ENCODE measurements at places on chromosomes 1 and 21.

GRCh38 chr1:108200687-108201051 lies 526 bp upstream of the SLC25A24 start:
- no peak for DNase-seq

GRCh38 chr1:115237023-115237422 lies 101.0 kb downstream of the NGF start:
- DNase-seq = no peak

DNA sequence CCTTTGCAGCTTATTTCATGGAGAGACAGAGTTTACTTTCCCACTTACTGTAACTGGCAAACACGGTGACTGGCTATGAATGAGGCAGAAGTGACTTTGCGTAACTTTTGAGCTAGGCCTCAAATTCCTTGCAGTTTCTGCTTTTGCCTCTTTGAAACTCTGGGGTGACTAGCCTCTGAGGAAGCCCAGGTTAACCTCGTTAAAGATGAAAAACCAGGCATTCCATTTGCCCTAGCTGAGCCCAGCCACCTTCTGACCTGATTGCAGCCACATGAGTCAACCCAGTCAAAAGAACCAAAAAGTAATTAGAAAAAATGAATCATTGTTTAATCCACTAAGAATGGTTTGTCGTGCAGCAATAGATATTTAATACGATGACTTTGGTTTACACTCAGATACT lies 20.4 kb downstream of the PRMT6 start:
- DNase-seq = no peak

DNA sequence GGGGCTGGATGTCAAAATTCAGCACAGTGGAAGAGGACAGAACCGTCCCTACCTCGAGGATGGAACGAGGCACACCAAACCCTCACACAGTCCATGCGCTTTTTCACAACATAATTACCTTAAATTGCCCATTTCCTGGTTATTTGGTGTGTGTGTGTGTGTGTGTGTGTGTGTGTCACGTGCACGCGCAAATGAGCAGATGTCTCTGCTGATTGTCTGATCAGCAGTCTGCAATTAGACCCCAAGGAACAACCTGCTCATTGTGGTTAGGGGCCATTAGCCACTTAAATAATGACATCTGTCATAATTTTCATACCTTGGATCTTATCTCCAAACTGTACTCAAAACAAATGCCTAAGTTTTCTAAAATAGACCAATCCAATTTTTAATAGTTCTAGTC lies 23.2 kb downstream of the AVPR1B start:
- DNase-seq = no peak

DNA sequence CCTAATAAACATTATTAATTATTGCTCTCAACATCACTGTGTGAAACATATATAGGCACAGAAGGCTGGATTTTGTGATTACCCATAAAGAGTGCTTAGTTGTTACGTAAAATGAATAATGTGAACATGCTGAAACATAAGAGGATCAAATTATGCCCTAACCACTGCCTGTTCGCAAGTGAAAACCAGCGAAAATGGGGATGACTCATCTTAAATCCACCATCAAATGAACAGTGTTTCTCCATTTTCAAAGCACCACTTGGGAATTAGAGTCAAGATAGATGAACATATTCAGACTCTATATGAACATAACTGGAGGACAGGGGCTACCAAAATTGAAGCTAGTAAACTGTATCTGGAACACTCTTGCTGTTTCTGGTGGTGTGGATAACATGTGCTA lies 386.2 kb downstream of the HHIPL2 start:
- DNase-seq = no peak

DNA sequence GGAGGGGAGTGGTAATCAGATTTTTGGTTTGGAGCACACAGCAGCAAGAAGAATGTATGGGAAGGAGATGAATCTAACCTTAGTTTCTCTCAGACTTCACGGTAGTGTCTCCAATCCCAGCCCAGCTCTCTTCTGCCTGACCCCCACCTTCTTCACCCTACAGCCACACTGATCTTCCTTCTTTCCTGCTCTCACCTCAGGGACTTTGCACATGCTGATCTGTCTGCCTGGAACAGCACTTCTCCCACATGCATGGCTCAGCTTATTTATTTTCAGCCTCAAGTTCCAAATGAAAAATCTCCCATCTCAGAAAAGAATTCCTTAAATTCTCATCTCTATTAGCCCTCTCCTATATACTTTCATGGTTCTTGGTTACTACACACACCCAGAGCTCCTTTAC lies 48.8 kb upstream of the LPAR3 start:
- no peak for DNase-seq

GRCh38 chr1:179818743-179819173 lies 58.8 kb downstream of the TOR1AIP2 start:
- DNase-seq = no peak

- DNase-seq = no peak
Measured at GRCh38 chr1:12073796-12074195, 10.7 kb downstream of the TNFRSF8 start.

- no peak for DNase-seq
Measured at GRCh38 chr1:161096530-161096929, 1.6 kb upstream of the KLHDC9 start.

DNA sequence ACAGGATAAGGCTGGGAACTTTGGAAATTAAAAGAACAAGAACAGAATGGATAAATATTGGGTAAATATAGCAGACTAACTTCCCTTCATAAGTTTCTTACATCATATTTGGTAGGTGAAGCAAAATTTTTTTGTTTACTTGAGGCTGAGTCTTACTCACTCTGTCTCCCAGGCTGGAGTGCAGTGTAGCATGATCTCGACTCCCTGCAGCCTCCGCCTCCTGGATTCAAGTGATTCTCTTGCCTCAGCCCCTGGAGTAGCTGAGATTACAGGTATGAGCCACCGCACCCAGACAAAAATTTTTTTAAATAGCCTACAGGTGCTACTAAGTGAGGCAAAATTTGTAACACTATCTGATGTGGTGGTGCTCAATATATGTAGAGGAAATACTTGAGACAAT lies 50.7 kb downstream of the TM2D1 start:
- no peak for DNase-seq

GRCh38 chr1:26864610-26865480 lies 1.9 kb downstream of the SFN start:
- peak; percentile 97 for DNase-seq

DNA sequence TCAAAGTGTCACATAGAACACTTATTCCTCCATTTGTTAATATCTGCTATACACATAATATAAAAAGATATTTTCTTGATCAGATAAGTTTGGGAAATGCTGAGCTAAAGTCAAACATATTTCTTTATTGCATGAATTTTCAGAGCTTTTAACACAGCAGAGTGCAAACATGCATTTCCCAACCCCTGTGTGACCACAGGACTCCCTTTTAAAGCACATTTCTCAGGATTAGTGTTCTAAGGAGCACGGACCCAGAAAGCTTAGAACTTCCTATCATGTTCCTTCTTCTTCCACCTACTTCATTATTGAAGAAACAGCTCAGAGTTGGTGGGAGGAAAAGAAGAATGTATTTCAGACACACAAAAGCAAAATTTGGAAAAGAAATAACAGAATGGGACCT lies 109.1 kb upstream of the CDC42BPA start:
- DNase-seq = no peak

- DNase-seq = peak; percentile 69
Measured at GRCh38 chr1:239587066-239587465, 200.7 kb downstream of the CHRM3 start.

GRCh38 chr1:232558954-232559353 lies 71.0 kb downstream of the SIPA1L2 start:
- no peak for DNase-seq

- DNase-seq = peak; percentile 72
Measured at GRCh38 chr1:3883194-3883925, 16.7 kb downstream of the C1orf174 start.

GRCh38 chr1:244640917-244641316 lies 12.0 kb upstream of the DESI2 start:
- DNase-seq = no peak

- DNase-seq = no peak
Measured at GRCh38 chr1:58824753-58825389, 41.0 kb upstream of the JUN start.

DNA sequence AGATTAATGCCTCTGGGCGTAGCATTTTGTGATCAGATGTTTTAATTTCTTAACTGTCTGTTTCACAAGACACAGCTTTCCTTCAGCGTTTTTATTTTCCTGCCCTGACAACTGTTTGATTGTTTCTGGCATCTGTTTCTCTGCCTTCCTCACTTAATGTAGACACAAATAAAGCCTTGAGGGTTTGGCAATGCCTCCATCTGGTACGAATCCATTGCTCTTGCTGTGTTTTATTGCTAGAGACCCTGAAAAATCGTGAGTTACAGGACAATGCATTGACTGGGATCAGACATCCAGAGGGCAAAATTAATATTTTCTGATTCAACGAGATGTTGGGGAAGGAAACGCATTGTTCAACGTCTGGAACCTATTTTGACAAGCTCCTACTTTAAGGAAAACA lies 363.5 kb downstream of the MRPL39 start:
- no peak for DNase-seq

GRCh38 chr1:36089393-36090121 lies 865 bp downstream of the ADPRS start:
- DNase-seq = no peak

DNA sequence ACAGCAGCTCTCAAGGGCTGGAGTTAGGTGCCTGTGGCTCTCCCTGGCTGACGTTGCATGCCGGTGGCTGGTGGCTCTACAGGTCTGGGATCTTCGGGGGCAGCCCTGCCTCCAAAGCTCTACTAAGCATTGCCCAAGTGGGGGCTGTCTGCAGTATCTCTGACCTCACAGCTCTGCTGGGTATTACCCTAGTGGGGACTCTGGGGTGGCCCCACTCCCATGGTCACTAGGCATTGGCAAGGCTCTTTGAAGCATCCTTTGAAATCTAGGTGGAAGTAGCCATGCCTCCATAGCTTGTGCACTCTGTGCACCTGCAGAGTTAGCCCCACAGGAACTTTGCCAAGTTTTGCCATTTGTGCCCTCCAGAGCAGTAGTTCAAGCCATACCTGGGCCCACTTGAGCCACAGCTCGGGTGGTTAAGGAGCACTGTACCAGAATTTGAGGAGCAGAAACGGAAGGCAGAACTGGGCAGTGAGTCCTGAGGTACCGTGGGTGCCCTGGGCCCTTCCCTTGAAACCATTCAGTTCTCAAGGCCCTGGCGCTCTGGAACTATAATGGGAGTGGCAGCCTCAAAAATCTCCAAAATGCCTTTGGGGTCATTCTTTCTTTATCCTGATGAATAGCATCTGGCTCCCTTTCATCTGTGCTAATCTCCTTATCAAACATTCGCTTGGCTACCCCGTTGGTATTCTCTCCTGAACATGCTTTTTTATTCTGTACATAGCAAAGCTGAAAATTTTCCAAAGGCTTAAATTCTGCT lies 15.4 kb downstream of the GJA4 start:
- DNase-seq = no peak

DNA sequence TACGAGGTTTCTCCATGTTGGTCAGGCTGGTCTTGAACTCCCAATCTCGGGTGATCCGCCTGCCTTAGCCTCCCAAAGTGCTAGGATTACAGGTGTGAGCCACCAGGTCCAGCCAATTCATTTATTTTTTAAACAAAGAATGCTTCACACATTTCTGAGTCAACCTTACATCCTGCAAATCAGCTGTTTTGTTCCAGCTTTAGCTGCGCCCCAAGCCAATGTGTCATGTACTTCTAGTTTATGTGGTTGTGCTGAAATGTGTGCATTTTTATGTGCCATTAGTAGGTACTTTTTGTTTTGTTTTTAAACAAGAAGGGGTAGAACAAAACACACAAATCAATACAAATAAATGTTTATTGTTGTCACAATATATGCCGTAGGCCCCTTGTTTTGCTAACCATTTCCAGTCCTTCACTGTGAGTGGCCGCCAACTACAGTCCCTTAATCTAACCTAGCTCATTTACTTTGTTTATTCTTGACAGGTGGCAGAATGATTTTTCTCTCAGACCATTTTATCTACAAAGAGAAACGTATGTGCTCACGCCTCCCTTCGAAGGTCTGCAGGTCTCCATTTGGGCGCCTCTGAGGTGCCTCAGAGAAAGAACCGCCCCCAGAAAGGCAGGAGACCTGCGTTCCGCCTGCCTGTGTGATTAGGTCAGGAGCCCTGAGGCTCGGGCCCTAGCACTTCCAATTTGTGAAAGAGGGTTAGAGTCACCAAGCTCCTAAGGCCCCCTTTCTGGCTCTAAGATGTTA lies 2.8 kb upstream of the CASQ2 start:
- no peak for DNase-seq

GRCh38 chr1:208910161-208910560 lies 666.0 kb upstream of the PLXNA2 start:
- no peak for DNase-seq

- DNase-seq = no peak
Measured at GRCh38 chr21:46189959-46190490, 5.8 kb upstream of the SPATC1L start.

- no peak for DNase-seq
Measured at GRCh38 chr1:156075162-156075561, 7.1 kb downstream of the MEX3A start.

GRCh38 chr1:163035446-163036249 lies 33.5 kb upstream of the RGS4 start:
- no peak for DNase-seq

DNA sequence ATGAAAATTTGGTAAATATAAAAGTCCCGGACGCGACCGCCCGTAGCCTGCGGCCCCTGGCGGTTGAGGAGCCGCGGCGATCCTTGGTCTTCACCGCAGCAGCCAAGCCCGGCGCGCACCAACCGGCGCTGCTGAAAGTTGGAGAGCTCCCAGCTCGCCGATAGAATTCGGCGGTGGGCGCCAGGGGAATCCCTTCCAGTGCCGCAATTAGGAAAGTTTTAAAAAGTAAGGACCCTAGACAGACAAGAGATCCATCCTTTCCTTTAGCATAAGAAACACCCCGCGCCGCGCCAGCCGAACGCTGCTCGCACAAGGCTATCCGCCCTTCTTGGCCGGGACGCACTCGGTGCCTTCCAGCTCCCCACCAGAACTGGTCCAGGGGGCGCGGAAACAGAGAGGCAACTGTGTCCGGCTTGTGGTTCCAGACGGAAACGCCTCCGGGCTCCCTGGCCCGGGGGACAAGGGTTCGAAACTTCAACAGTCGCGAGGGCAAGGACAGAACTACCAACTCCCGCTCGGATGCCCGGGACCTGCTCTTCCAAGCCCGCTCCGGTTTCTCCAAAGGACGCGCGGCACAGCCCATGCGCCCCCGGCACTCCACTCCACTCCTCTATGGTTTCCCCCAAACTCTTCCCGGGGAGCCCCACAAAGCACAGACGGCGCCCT lies 1.7 kb downstream of the FAM78B start:
- DNase-seq = no peak

- DNase-seq = no peak
Measured at GRCh38 chr1:118963456-118964430, 24.4 kb downstream of the TBX15 start.
